ENCODE measurements at places on chromosomes 1 and 21.

GRCh38 chr1:193486671-193487229 is 300.3 kb upstream of the B3GALT2 start:
- DNase-seq, result no peak

- DNase-seq, result no peak
These were observed 126.3 kb downstream of the HIVEP3 start for GRCh38 chr1:41792485-41792770.

DNA sequence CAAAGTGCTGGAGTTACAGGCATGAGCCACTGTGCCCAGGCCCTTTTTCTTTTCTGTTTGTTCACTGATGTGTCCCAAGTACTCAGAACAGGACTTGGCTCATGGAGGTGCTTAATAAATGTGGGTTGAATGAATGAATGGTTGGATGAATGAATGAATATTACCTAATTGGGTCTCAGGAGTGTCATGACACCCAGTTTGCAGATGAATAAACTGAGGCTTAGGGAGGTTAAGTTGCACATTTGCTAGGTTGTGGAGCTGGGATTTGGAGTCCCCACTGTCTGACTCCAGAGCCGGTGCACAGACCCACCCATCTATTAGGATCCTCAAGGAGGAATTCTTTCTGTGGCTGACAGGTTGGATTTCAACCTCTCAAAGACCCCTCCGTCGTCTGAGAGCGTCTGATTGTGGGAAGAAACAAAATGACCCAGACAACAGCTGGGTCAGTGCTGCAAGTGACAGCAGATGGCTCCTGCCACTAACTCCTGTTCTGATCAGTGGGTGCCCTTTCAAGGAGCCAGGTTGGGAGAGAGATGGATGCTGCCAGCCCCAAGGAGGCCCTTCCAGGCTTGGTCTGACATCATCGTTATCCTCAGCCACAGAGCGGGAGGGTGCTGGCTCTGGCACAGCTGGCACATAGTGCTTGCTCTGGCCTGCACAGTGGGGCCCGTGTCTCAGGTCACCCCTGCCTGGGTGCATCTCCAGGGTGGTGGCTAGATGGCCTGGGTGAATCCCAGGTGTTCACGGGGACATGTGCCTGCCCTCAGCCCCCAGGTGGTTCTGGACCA is 24.2 kb downstream of the ARHGEF10L start:
- no peak for DNase-seq

DNA sequence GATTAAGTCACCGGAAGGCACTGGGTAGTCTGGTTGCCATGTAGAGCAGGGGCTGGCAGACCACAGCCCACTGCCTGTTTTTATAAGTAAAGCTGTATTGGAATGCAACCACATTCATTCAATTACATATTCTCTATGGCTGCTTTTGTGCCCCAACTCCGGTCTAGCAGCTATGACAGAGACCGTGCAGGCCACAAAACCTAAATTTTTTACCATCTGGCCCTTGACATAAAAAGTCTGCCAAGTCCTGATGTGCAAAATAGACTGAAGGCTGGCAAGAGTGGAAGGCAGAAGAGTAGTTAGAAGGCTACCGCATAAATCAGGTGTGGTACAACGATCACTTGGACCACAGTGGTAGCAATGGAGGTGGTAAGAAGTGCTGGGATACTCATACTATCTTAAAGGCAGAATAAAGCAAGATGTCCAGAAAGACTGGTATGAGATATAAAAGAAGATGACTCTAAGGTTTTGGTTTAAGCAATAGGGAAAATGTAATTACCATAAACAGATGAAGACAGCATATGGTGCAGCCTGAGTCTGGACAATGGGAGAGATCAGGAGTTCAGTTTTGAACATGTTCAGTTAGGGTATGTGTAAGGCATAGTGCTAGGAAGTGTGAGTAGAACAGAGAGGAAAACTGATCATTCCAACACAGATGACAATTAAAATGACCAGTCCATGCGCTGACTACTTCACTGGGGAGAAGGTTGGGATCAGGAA is 37.2 kb downstream of the EGLN1 start:
- no peak for DNase-seq

Measured in esophagus squamous epithelium (tissue), 5 donors.